ENCODE measurements at places on chromosomes 4 and X.

- DNase-seq: no peak
Observed at GRCh38 chr4:74884266-74884665, 48.6 kb upstream of the PARM1 start.

GRCh38 chr4:126799971-126800574 lies 832.7 kb upstream of the INTU start:
- no peak for DNase-seq

DNA sequence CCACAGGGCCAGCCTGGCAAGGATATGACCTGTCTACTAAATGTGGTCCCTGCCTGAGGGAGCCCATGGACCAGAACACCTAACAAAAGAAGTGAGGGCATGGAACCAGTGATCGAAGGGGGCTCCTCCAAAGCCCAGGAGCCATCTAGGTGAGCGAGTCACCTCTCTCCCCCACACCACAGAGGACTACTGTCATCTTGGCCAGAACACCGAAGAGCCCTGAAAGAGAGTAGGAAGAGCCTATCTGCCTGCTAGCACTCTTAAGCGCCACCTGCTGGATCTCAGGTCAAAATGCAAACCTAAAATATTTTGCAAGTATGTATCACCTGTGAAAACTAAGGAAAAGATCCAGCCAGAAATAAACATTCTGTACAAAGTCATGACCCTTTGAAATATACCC lies 137.9 kb upstream of the ZXDB start:
- no peak for DNase-seq

DNA sequence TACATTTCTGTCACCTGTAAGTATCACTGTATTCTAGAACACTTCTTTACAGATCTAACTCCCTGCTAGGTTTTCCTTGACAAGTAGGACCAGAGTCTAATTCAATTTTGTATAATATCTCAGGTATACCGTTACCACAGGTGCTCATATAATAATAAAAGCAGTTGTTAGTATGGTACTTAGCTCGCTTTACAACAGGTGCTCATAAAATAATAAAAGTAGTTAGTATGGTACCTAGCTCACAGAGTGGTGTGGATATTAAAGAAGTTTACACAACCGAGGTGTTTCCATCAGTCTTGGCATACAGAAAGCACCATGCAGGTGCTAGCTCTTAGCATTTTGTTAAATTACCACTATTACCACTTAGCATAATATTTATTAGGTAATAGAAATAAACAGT lies 32.9 kb upstream of the FGFBP2 start:
- no peak for DNase-seq

- no peak for DNase-seq
Observed at GRCh38 chr4:184395971-184396391, 78.4 kb downstream of the IRF2 start.
